ENCODE measurements at places on chromosomes 12 and 14.

GRCh38 chr14:95267306-95267705 lies 52.4 kb downstream of the CLMN start:
- no peak for DNase-seq

DNA sequence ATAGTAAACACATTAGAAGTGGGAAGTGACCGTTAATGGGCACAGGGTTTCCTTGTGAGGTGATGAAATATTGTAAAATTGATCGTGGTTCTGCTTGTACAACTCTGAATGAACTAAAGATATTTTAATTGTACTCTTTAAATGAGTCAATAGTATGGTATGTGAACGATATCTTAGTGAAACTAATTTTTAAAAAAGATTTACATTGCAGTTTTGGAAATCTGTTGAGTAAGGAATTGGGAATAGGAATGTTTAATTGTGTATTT lies 1.7 kb downstream of the ZNF410 start:
- DNase-seq: no peak

DNA sequence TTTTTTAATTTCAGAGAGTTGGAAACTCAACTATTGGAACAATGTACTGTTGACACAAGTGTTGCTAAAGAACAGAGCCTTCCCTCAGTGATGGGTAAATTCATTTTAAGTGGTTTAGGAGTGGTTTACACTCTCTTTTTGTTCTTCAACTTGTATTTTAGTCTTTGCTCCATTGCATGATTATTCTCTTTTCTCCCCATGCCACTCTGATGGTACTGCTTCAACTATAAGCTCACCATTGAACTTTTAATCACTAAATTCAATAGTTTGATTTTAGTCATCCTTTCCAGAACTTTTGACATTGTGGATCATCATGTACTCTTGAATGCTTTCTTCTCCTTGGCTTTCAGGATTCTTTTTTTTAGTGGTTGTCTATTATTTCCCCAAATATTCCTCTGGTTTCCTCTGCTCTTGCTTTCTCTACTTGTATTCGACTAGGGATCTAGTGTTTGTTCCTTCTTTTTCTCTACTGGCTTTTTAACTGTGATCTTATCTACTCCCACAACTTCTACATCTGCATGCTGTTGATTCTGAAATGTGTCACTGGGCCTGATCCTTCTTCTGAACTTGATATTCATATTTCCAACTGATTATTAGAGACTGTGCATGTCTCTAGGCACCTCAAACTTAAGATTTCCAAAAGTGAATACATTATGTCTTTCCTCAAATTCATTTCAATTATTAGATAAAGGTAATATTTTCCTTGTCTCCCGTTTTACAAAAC lies 15.4 kb downstream of the ACTR10 start:
- no peak for DNase-seq

GRCh38 chr14:54730156-54730961 lies 163.4 kb downstream of the SAMD4A start:
- no peak for DNase-seq

GRCh38 chr12:52285851-52286530 lies 5.3 kb downstream of the KRT81 start:
- DNase-seq: no peak

- no peak for DNase-seq
Observed at GRCh38 chr14:68526512-68527091, 266.3 kb downstream of the ZFP36L1 start.

DNA sequence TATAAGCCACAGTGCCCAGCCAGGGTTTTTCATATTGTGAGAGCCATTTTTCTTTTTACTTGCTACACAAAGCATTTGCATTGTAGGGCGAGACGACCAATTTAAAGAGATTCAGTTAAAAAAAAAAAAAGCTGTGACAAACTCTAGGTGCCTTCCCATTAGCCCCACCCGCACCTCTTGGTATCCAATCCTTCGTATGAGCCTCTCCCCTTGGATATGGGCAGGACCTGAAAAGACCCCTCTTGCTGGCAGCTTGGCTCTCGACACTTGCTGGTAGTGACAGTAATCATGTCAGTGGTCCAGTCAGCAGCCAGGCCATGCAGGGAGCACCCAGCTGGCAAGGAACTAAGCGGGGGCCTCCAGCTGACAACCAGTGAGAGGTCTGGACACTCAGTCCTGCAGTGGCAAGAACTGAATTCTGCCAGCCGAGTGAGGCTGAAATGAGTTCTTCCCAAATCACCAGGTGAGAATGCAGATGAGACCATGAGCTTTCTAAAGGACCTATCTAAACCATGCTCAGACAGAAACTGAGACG lies 46.5 kb downstream of the SINHCAF start:
- no peak for DNase-seq

DNA sequence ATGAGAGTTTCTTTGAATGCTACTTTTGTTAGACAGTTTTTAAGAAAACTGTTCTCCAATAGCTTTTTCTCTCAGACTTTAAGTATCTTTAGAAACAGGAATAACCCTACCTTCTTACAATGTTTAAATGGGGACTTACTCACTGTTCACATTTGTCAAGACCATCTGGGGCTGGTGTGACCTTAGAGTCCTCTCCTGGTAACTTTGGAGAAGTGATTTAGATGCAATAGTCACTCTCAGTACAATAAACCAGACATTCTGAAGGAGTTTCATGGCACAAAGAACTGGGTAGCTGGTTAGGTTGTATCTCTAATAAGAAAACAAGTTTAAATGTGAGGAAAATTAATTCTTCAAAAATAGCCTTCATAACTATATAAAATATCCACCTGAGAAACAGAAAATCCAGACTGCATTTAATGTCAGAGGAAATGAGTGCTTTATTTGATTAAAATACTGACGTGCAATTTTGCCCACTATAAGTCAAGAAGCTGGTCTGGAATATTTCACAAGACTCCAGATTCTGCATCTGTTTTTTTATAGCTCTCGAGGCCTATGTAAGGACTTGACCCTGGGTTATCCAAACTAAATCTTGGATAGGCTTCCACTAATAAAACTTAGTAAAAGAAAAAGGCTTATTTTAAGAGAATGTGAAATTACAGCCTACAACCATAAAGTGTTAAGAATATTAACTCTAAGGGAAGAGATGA lies 108.7 kb downstream of the PTGER2 start:
- no peak for DNase-seq

- no peak for DNase-seq
Observed at GRCh38 chr12:109833307-109834189, at the start of gene TRPV4. Gene TRPV4, minus strand, starts transcription at chr12:109833398. Its CDS starts 18,602 bp downstream, at chr12:109814796.

GRCh38 chr12:125533434-125534029 lies 468.3 kb downstream of the AACS start:
- DNase-seq: no peak

DNA sequence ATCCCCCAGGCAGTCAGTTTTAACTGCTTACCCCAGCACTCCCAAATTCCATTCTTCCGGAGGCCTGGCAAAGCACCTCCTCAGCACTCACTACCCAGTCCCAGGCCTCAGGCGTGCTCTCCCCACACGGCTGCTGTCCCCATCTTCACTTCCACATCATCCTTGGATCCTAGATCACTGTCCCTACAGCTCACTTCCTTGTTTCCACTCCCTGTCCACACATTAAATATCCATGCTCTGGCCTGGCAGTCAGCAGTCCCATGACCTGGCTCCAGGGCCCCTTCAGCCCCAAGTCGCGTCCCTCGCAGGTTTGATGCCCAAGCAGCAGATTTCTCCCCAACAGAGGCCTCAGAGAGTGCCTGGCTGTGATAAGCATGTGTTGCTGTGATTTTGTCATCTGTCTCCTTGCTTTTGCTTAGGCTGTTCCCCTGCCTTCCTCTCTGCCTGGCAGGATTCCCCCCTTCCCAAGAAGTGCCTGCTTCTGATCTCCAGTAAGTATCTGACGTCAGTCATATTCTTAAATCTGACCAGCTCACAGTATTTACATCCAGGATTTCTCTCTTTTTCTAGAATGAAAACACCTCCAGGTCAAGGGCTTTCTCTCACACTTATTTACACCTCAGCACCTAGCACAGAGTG lies 241.7 kb downstream of the ZFP36L1 start:
- no peak for DNase-seq

GRCh38 chr12:66365718-66366490 lies 63.6 kb downstream of the HELB start:
- no peak for DNase-seq

GRCh38 chr14:103507751-103508150 lies 14.9 kb downstream of the CKB start:
- DNase-seq: no peak

DNA sequence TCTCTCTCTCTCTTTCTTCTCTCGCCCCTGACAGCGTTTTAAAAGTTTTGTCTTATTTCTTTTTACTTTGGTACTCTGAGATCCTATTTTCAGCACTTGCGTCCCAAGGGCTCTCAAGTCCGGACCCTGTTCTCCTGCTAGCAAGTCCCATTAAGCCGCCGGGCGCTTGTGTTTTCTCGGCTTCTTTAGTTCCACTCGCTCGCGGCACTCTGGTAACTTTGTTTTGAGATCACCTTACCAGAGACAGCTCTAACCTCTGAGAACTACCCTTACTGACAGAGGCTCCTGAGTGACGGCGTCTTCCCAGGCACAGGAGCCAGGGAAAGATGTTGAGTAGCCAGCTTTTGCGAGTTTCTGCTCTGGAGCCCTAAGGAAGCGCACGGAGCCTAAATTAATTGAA lies 2.7 kb upstream of the MYF5 start:
- DNase-seq: no peak

GRCh38 chr12:58465418-58465817 lies 454.9 kb downstream of the LRIG3 start:
- no peak for DNase-seq
